ENCODE measurements at places on chromosomes 12 and 14. TPM values are rescaled to one million over a fixed set of nuclear protein-coding genes. Genes with fewer than 3 reads are reported as not detected.

Gene KCNH5
- total RNA-seq = not detected

GRCh38 chr12:118982984-118983761, 1.8 kb downstream of the SRRM4 start:
- H3K27me3 ChIP-seq = peaks cover 38% of the 10 kb centered on the region
- no peaks in the 10 kb centered on the region for H3K36me3 ChIP-seq
- H3K27ac ChIP-seq = no peak overlapping the region
- no peak for DNase-seq

GRCh38 chr14:99507860-99508640, 26.8 kb downstream of the CCNK start:
- H3K27me3 ChIP-seq = no peaks in the 10 kb centered on the region
- H3K36me3 ChIP-seq = peaks cover 28% of the 10 kb centered on the region
- H3K27ac ChIP-seq = no peak overlapping the region
- no peaks in the 10 kb centered on the region for H3K4me1 ChIP-seq

Gene DBX2
- total RNA-seq = not detected

DNA sequence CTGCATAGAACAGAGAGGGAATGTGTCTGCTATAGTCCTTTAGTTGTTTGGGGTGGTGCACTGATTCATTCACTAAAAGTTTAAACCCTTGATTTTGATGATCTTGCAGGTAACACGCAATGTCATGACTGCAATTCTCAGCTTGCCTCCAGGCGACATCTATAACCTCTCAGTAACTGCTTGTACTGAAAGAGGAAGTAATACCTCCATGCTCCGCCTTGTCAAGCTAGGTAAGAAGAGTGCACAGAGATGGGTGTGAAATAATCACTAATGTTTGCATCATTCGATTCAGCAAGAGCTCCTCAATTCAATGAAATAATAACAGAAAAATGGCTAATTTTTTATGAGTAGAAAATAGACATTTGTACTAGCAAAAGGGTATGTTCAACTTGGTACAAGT, 203.7 kb downstream of the PTPRO start:
- H3K4me3 ChIP-seq = no peak overlapping the region
- H3K4me1 ChIP-seq = no peaks in the 10 kb centered on the region
- H3K27me3 ChIP-seq = peaks cover 7% of the 10 kb centered on the region
- H3K27ac ChIP-seq = no peak overlapping the region

- no peak overlapping the region for H3K4me3 ChIP-seq
- H3K27me3 ChIP-seq = no peaks in the 10 kb centered on the region
- H3K36me3 ChIP-seq = no peaks in the 10 kb centered on the region
Measured at GRCh38 chr12:69908203-69908602, 83.2 kb downstream of the MYRFL start.

GRCh38 chr12:10511756-10512355, 6.2 kb downstream of the EIF2S3B start:
- no peaks in the 10 kb centered on the region for H3K4me1 ChIP-seq
- H3K4me3 ChIP-seq = no peak overlapping the region
- no peak for DNase-seq
- no peaks in the 10 kb centered on the region for H3K36me3 ChIP-seq
- no peaks in the 10 kb centered on the region for H3K27me3 ChIP-seq
- H3K27ac ChIP-seq = no peak overlapping the region

Gene RALGAPA1
- total RNA-seq = 29.3 TPM

GRCh38 chr12:51406859-51407258, 15.7 kb upstream of the GALNT6 start:
- DNase-seq = no peak
- H3K4me3 ChIP-seq = no peak overlapping the region
- H3K27me3 ChIP-seq = no peaks in the 10 kb centered on the region
- H3K27ac ChIP-seq = no peak overlapping the region

Gene VRTN
- 0.10 TPM for total RNA-seq

DNA sequence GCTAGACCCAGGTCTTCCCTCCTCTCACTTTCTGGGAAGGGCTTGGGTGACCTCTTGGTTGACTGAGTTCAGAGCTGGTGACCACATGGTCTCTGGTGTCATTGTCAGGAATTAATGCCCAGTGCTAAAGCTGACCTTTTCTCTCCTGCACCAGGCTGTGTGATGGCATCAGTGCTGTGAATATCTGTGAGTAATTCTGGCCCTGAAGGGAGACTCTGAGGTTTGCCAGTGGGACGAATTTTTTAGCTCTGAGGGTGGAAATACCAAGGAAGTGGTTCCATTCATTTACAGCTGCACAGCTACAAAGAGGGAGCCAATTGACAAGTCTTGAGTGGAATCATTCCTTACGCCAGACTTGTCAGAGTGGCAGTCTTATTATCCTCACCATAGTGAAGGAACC, 6.2 kb upstream of the KRT86 start:
- no peak for DNase-seq
- no peaks in the 10 kb centered on the region for H3K27me3 ChIP-seq
- H3K27ac ChIP-seq = no peak overlapping the region
- H3K36me3 ChIP-seq = no peaks in the 10 kb centered on the region

DNA sequence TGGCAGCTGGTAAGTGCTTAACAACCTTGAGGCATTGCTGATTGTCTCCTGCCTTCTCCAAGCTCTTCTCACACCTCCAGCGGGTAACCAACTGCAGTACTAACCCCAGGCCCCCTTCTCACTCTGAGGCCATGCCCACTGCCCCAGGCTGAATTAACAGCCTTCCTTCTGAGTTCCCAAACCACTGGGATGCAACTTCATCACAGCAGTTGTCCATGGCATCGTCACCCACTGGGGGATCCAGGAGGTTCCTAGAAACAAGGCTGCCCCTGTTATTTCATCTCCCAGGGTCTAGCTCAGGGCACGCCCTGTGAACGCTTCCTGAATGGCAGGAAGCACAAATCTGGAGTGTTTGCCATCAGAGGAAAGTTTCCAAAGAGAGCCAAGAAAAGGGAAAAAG, 58.0 kb downstream of the SYNE3 start:
- H3K36me3 ChIP-seq = no peaks in the 10 kb centered on the region
- DNase-seq = no peak
- H3K27ac ChIP-seq = no peak overlapping the region

DNA sequence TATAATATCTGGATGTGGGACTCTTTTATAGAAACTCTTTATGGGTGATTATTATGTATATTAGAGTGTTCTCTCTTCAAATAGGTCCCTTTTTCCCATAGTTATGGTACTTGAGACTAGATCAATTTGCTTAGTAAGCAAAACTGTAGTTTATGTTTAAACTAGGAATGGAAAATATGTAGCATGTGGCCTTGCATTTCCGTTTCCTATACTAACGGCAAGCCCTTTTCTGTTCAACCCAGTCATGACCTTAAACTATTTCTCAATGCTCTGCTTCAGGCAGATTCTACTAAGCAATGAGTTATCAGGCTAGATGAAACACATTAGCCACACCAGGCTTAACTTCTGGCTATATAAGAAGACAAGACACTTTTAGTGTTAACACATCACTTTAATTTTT, 84.6 kb downstream of the OTOGL start:
- no peak overlapping the region for H3K4me3 ChIP-seq
- no peaks in the 10 kb centered on the region for H3K36me3 ChIP-seq

Gene FAM186B
- 0.42 TPM for total RNA-seq

Gene TTC9
- total RNA-seq = 2.4 TPM

DNA sequence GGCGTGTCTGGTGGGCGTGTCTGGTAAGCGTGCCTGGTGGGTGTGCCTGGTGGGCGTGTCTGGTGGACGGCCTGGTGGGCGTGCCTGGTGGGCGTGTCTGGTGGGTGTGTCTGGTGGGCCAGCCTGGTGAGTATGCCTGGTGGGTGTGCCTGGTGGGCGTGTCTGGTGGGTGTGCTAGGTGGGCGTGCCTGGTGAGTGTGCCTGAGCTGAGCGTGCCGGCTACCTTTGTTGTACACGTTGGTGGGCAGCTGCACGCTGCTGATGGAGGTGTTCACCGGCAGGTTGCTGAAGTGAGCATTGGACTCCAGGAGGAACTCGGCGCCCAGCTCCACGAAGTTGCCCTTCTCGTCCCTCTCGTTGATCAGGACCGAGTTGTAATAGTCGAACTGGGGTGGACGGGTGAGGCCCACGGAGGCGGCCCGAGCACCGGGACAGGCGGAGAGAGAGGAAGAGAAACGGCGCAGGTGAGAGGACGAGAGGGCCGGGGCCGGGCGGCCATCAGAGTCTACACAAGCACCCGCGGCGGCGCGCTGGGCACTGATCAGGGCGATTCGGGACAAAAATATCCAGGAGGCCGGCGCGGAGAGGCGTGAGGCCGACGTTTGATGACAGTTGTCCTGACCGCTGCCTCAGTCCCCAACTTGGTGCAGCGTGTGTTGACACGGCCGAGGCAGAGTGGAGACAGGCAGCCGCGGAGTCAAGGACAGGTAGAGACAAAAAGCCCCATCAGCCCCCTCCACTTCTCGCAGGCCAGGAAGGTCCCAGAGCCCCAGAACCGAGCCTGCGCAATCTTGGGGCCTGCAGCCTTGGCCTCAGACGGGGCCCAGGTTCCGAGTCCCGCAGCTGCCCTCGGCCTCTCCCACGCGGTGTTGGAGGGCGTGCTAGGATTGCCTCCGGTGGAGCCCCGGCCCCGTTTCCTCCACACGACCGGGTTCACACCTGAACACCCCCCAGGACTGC, 10.5 kb downstream of the CACNA2D4 start:
- no peak for DNase-seq
- no peak overlapping the region for H3K27ac ChIP-seq
- H3K4me1 ChIP-seq = peaks cover 7% of the 10 kb centered on the region
- H3K4me3 ChIP-seq = no peak overlapping the region
- H3K27me3 ChIP-seq = no peaks in the 10 kb centered on the region
- no peaks in the 10 kb centered on the region for H3K36me3 ChIP-seq

Gene TCL1A
- total RNA-seq = 0.30 TPM

Gene TAS2R19
- 1.6 TPM for total RNA-seq

GRCh38 chr14:39175445-39176262, 600 bp downstream of the PNN start:
- no peak for DNase-seq
- H3K36me3 ChIP-seq = peaks cover 50% of the 10 kb centered on the region
- H3K4me1 ChIP-seq = peaks cover 27% of the 10 kb centered on the region
- peak overlapping the region; percentile 96 for H3K4me3 ChIP-seq
- H3K27me3 ChIP-seq = no peaks in the 10 kb centered on the region
- H3K27ac ChIP-seq = peak overlapping the region; percentile 91

Gene STAC3
- total RNA-seq = 2.5 TPM

GRCh38 chr14:80078501-80078900, 132.8 kb downstream of the DIO2 start:
- H3K4me3 ChIP-seq = no peak overlapping the region
- DNase-seq = no peak
- H3K36me3 ChIP-seq = no peaks in the 10 kb centered on the region
- H3K27ac ChIP-seq = no peak overlapping the region
- H3K4me1 ChIP-seq = no peaks in the 10 kb centered on the region

- no peak for DNase-seq
- no peak overlapping the region for H3K4me3 ChIP-seq
- no peaks in the 10 kb centered on the region for H3K36me3 ChIP-seq
- no peaks in the 10 kb centered on the region for H3K27me3 ChIP-seq
- H3K4me1 ChIP-seq = no peaks in the 10 kb centered on the region
Measured at GRCh38 chr14:84929086-84929485, 600.9 kb upstream of the FLRT2 start.

Gene FOXN4
- total RNA-seq = 0.52 TPM

Gene PIP4P1
- 35.4 TPM for total RNA-seq

- H3K27me3 ChIP-seq = no peaks in the 10 kb centered on the region
- DNase-seq = peak; percentile 81
- H3K36me3 ChIP-seq = no peaks in the 10 kb centered on the region
- peak overlapping the region; percentile 53 for H3K4me3 ChIP-seq
Measured at GRCh38 chr12:122888232-122888752, 7.6 kb downstream of the VPS37B start.

Gene KRT6C
- total RNA-seq = not detected

GRCh38 chr12:12024911-12025682, 45.6 kb upstream of the BCL2L14 start:
- DNase-seq = no peak
- no peak overlapping the region for H3K27ac ChIP-seq
- no peak overlapping the region for H3K4me3 ChIP-seq
- no peaks in the 10 kb centered on the region for H3K27me3 ChIP-seq

Data from HCT116 (cell line).